ENCODE measurements at places on chromosomes 5 and 9.

DNA sequence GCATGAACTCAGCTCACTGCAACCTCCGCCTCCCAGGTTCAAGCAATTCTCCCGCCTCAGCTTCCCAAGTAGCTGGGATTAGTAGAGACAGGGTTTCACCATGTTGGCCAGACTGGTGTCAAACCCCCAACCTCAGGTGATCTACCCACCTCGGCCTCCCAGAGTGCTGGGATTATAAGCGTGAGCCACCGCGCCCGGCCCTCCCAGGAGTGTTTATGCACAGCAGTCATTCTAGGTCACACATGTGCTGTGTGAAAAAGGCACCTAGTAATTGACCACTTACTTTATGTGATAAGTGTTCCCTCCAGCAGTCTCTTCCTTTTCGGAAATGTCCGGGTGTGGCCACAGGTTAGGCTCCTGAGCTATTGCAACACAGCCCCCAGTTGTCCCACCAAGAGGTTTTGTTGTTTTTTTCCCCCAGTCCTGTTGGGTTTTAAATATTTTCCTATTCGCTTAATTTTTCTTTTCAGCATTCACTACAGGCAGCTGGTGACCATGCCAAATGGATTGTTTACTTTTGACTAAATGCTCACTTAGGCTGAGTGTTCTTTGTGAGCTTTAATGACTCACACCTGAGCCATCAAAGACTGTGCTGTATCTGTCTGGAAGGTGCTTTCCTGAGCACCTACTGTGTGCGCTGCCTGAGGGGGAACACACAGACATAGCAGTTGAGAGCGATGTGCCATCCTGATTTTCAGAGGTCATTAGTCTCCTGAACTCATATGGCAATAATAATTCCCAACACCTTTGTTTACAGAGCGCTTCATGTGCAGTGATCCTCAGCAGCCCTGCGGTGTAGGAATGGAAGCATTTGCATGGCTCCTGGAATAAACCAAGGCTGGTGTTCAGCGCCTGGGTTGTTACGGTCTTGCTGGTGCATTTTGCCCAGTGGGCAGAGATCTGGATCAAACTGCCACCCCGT, 94.3 kb downstream of the MVB12B start:
- DNase-seq = no peak

DNA sequence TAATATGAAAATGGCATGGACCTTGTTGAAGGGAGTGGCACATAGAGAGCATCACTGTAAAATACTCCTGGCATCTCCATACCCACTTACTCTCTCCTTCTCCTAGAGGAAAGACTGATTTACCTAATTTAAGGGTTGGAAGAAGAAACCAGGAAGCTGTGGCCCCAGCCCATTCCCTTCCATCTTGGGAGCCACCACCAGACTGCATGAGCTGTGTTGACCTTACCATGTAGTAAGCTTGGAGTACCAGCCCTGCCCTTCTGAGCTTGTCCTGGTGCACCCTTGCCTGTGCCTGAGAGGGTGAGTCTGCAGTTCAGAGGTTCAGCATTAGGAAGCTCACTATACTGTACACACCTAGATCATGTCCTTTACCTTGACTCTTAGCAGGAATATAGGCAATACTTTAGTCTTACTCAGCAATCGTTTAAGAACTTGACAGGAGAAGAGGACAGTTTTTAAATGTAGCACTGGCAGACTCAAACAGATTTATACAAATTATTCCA, 35.7 kb upstream of the HMGCS1 start:
- no peak for DNase-seq

DNA sequence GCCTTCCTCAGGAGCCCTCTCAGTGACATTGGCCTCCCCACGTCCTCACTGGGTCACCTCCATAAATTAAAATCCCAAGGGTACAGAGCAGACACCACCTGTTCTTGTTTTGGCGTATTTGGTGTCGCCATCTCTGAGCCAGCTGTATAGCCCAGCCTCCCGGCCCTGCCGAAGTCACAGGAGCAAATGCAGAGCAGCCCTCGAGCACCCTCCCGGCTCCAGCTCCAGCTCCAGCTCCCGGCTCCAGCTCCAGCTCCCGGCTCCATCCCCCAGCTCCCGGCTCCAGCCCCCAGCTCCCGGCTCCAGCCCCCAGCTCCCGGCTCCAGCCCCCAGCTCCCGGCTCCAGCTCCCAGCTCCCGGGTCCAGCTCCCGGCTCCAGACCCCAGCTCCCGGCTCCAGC, 74.3 kb downstream of the ZNF354C start:
- no peak for DNase-seq

GRCh38 chr5:139955616-139956273, 87.4 kb downstream of the NRG2 start:
- no peak for DNase-seq

- DNase-seq = no peak
These were observed 239.9 kb downstream of the FAM114A2 start for GRCh38 chr5:153798830-153799229.

DNA sequence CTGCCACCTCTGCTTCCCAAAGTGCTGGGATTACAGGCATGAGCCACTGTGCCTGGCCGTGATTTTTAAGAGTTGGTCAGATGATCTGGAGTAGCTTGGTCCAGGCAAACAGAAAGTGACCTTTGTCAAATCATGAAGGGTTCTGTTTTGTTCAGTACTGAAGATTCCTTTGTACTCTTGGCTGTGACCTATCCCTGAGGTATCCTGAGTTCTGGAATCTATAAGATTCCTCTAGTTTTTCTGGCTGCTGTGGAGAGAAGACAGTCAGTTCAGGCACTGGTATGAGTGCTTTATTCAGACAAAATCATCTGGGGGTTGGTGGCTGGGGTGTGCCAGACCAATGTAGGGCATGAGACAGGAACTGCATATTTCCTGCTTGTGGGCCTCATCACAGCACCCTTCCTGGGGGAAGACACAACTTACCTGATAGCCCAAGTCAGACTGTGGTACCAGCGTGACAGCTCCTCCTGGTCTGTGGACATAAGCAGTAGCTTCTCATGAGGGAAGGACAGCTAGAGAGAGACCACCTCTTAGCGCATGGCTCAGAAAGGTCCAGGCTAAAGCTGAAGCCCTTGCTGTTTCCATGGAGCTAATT, 3.1 kb downstream of the ARHGEF39 start:
- DNase-seq = no peak

DNA sequence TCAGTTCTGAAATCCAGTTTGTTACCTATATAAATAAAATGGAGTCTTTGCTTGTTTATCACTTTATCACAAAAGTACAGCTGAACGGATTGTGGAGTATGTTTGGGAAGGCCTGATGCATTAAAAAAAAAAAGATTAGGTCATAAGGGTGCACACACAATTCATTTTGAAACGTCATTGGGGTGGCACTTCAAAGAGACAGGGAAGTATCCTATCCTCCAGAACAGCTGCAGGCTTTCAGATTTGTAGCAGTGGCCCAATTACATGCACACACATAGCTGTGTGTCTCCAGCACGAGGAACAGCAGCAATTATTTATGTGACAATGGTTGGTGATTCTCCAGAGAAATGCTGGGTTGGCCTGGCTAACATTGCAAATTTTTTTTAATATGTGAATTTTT, 46.8 kb upstream of the FER start:
- DNase-seq = no peak

DNA sequence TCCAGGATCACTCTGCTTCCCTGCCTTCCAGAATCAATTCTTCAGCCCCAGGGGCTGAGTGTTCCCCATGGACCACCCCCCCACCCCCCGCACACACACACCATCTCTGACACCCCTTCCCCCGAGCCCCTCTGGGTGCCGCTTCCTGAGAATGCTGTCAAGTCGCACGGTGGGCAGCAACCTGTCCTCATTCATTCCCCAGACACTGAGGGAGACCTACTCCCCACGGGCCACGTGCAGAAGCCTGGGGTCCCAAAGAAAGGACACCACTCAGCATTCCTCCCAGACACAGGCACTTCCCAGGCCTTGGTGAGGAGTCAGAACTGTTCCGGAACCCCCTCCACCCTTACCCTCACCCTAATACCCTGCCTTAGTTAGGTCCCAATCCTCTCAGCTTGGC, 12.8 kb downstream of the CPLX2 start:
- no peak for DNase-seq

GRCh38 chr5:34516686-34517085, 139.4 kb upstream of the RAI14 start:
- DNase-seq = no peak

DNA sequence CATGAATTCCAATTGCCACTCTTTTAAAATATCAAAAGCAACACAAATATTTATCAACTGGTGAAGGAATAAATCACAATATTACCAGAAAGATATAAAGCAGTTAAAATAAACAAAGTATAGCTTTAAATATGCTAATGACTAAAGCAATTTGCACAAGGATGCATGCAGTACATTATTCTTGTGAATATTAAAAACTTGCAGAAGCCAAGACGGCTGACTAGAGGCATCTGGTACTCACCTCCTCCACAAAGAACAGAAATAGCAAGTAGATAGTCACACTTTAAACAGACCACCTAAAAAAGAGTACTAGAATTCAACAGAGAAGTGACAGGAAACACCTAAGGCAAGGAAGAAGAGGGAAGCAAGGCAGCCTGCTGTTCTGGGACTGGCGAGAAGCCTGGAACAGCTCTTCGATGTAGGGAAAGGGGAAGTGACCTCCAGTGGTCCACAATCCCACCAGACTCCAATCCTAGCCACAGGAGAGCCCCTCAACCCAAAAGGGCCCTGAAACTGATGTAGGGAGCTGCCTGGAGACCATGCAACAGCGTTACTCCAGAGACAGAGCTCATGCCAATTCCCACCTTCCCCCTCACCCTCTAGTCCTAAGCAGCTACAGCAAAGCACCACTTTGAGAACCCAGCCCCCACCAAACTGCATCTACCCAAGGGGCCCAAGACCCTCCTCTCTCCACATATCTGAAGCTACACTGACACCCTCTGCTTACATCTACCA, 86.3 kb downstream of the LPAR1 start:
- DNase-seq = no peak

GRCh38 chr9:71518045-71518827, 250.1 kb downstream of the CEMIP2 start:
- DNase-seq = no peak

DNA sequence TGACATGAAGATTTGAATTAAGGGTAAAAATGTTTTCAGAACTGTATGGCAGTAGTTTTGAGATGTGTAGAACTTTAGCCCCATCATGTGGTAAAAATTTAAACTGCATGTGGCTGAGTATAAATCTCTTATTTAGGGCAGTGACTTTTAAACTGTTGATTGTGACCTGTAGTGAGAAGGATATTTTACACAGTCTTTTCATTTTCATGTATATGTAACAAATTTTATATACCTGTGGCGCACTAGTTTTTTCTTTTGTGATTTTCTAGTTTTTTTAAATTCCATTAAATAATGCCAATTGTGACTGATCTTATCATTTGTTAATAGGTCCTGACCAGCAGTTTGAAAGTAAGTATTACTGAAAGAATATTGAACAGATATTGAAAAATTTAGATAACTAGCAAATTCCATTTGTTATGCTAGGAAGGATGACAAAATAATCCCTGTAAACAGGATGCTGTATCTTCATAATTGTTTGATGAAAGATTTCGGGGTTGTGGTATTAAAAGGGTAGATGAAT, 47.2 kb downstream of the GPBP1 start:
- no peak for DNase-seq

DNA sequence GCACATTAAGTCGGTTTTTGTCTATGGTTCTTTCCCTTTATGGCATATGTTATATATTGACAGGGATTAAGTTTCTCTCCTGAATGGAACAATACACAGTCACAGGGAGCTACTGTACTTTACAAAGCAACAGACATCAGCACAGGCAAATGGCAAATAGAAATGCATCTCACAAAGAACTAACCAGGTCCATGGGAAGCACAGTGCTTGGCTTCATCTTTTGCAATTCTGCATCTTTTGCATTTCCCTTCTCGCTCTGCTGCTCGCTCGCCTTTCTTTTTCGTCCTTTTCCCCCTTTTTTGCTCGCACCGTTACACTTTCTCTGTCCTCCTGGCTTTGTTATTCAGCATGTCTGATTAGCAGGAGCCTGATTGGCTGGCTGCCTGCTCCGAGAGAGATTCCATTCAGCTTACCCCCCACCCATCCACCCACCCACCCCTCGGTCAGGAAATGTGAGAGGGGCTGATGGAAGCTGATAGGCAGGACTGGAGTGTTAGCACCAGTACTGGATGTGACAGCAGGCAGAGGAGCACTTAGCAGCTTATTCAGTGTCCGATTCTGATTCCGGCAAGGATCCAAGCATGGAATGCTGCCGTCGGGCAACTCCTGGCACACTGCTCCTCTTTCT, at the start of gene ADAMTSL1:
Gene ADAMTSL1 (plus strand): TSS at position 502 of the 628 bp plus-strand sequence. CDS start 80 bp downstream, at position 582.
- no peak for DNase-seq

DNA sequence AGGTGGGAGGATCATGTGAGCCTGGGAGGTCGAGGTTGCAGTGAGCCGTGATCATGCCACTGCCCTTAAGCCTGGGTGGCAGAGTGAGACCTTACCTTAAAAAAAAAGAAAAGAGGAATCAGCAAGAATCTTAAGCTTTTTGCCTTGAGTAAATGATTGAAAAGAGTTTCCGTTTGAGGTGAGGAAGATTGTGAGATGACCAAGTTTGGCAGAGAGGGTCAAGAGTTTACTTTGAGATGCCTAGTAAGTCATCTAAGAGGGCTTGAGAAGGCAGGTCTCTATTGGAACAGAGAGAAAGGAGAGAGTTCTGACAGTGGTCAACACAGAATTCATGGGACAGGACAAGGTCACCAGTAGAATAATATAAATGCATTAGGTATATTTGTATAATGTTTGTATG, 572.1 kb downstream of the TLE4 start:
- no peak for DNase-seq

GRCh38 chr5:178287091-178287790, 54.6 kb upstream of the PHYKPL start:
- DNase-seq = no peak

- no peak for DNase-seq
These were observed 624.1 kb downstream of the ISL1 start for GRCh38 chr5:52007230-52007858.

GRCh38 chr9:126536131-126536530, 77.6 kb upstream of the LMX1B start:
- DNase-seq = no peak

DNA sequence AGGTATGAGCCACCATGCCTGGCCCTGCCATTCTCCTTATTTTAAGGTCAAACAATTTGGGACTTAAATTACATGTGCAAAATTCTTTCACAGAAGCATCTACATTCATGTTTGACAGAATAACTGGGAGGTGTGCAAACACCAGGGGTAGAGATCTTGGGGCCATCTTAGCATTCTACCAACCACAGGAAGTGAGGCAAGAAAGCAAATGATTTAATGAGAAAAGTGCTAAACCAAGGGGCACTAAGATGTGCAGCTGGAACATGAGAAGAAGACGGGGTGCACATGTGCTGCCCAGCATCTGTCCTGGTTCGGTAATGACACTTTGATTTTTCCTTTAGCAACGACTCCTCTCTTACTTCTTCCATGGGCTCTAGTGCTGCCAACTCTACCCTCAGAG, 1.2 kb upstream of the F12 start:
- DNase-seq = no peak

DNA sequence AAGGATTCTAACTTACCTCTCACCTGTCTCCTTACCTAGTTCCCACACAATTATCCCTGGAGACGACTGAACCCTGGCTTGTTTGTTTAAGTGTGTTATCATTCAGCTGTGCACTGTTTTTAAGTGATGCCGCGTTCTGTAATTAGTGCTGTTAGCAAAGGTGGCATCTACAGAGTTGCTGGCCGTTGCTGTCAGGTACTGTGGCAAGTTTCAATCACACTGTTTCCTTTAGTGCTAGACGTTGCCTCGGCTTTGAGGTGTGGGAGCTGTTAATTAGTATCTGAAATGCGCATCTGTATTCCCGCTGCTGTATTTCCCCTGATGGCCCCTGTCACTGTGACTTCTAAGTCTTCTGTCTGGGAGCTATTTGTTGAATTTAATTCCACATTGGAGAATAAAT, 193.8 kb upstream of the GAS1 start:
- no peak for DNase-seq

Measured in bone marrow (tissue), 2 donors.